ENCODE measurements at places on chromosomes 2 and 18. TPM values are rescaled to one million over a fixed set of nuclear protein-coding genes. Genes with fewer than 3 reads are reported as not detected.

DNA sequence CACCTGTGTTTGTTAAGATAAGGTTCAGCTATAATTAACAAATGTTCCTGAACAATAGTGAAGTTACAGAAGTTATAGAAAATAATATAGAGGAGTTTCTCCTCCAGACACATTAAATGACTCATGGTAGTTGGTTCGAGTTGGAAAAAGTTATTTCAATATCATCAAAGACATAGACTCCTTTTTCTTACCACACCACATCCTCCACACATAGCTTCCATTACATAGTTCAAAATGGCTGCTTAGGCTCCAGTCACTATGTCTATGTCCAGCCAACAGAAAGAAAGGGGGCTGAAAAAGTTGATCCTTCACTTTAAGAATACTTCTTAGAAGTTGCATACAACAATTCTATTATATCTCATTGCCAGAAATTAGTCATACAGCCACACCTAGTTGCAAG lies 50.7 kb downstream of the DYNAP start:
- H3K27ac ChIP-seq: no peak overlapping the region
- no peaks in the 10 kb centered on the region for H3K36me3 ChIP-seq
- no peaks in the 10 kb centered on the region for H3K4me1 ChIP-seq
- H3K27me3 ChIP-seq: peaks cover 40% of the 10 kb centered on the region
- DNase-seq: no peak

DNA sequence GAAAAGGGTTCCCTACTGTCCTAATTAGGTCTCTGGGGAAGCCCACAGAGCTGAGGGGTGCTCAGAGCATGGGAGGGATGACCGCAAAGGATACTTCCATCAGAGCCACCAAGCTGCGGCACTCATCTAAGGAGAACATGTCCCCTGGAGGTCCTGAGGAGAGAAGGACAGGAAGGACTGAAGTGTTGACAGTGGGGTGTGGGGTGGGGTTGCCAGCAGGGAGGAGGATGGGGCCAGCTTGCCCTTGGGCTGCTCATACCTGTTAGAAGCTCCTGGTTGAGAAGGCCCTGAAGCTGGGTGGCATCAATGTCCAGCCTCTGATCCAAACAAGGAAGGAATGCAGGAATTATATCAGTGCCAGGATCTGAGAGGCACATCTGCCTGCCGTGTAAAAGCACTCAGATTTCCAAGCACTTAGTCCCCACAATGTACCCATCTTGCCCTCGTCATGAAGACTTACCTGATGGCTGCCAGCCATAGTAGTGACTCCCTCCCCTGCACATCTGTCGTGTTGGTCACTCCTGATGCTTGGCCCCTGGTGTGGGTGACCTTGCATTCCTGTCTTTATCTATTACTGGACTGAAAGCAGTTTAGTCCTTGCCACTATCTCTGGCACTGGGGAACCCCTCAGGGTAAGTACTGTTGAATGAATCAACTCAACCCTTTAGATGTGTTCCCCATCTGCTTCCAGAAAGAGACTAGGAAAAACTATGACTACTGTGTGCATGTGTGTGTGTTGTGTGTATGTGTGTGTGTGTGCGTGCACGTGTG lies 68.9 kb downstream of the CAPN13 start:
- H3K27ac ChIP-seq: no peak overlapping the region
- H3K4me1 ChIP-seq: no peaks in the 10 kb centered on the region
- H3K4me3 ChIP-seq: no peak overlapping the region
- no peaks in the 10 kb centered on the region for H3K27me3 ChIP-seq

The NIF3L1 gene
- total RNA-seq: 22.6 TPM

DNA sequence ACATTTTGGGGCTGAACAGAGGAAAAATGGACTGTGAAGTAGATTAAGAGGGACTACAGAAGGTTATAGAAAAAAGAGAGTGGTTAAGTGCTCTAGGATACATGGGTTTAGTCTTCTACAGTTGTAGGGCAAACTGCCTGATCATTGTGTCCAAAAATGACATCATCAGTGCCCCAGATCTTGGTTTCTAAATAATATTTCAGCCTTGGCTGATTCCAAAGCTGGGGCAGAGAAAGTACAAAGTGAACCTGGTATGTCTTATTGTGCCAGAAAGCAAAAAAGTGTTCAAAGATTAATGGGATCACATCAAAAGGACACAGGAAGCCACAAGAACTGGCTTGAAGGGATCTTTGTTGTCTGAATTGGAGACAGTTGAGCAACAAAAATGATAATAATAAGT lies 97.1 kb upstream of the ZNF521 start:
- H3K36me3 ChIP-seq: no peaks in the 10 kb centered on the region
- H3K27me3 ChIP-seq: peaks cover 5% of the 10 kb centered on the region
- no peak for DNase-seq
- H3K4me3 ChIP-seq: no peak overlapping the region

- DNase-seq: no peak
- H3K36me3 ChIP-seq: no peaks in the 10 kb centered on the region
- no peak overlapping the region for H3K27ac ChIP-seq
- H3K4me3 ChIP-seq: no peak overlapping the region
- no peaks in the 10 kb centered on the region for H3K4me1 ChIP-seq
These were observed 14.4 kb downstream of the ADCYAP1 start for GRCh38 chr18:919078-919477.

The UXS1 gene
- 23.2 TPM for total RNA-seq

DNA sequence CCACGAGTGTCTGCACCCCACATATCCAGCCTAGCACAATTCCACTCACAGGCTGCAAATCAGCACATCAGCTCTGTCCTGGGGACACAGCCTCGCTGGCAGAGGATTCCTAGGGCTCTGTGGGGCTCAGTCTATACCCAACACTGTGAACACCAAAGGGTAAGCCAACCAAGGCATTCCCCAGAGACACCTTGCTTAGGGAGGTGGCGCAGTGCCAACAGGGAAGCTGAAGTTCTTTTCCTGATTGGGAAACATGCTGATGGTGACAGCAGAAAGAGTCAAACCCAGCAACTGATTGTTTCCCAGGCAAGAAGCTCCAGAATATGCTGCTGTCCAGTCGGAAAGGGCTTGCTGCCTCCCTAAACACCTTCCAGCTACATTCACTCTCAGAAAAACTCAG lies 55.8 kb downstream of the TTC32 start:
- DNase-seq: peak; percentile 66
- no peak overlapping the region for H3K27ac ChIP-seq
- H3K4me1 ChIP-seq: no peaks in the 10 kb centered on the region

All from osteocyte (in vitro differentiated cells).